Sigmoid colon (tissue), 7 donors: ENCODE measurements at places on chromosomes 12 and 14. TPM values are rescaled to one million over a fixed set of nuclear protein-coding genes. Genes with fewer than 3 reads are reported as not detected.

GARIN6 gene
- not detected for total RNA-seq

- DNase-seq: peak; percentile 55
These were observed 13.9 kb upstream of the LRTM2 start for GRCh38 chr12:1806301-1807086.

GRCh38 chr14:63248211-63248610, 44.0 kb downstream of the RHOJ start:
- DNase-seq: no peak

- DNase-seq: no peak
These were observed 516.8 kb downstream of the NOVA1 start for GRCh38 chr14:26081043-26081442.

DNA sequence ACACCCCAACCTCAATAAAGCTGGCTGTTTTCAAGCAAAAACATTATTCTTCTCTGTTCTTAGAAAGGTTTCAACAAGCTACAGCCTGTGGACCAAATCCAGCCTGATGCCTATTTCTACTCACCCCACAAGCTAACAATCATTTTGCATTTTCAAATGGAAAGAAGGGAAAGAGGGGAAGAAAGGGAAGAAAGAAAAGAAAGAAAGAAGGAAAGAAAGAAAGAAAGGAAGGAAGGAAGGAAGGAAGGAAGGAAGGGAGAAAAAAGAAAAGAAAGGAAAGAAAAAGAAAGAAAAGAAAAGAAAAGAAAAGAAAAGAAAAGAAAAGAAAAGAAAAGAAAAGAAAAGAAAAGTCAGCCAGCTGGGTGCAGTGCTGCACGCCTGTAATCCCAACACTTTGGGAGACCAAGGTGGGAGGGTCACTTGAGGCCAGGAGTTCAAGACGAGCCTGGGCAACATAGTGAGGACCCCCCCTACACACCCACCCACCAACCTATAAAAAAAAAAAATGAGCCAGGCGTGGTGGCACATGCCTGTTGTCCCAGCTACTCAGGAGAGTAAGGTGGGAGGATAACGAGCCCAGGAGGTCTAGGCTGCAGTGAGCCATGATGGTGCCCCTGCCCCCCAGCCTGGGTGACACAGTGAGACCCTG, 26.3 kb downstream of the SCARB1 start:
- no peak for DNase-seq
